ENCODE measurements at places on chromosomes 2 and 18.

DNA sequence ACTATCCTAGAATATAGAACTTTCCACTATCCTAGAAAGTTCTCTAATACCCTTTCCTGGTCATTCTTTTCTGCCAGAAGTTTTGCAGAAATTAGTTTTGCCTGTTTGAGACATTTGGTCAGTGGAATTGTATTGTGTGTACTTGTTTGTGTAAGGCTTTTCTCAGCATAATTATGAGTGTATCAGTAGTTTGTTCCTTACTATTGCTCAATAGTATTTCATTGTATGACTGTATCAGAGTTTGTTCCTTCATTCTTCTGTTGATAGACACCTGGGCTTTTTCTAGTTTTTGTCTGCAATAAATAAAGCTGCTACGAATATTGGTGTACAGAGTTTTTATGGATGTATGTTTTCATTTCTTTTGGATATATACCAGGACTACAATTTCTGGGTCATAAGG, 27.2 kb downstream of the CCDC138 start:
- no peak for DNase-seq

DNA sequence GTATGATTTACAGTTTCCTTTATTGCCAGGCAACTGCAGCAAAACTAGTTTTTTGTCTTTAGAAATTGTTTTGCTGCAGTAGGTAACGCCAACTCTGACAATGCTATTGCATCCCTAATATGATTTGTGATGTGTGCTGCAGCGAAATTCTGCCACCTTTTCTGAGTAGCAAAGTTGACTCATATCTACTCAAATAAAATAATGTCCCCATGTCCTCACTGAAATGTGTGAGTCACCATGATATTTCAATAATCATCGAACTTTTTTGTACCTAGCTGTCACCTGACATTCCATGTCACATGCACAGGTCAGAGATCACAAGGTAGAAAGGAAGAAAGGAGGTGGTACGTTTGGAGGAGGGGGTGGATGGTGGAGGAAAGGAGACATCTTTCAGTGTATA, 205.0 kb downstream of the RAD51AP2 start:
- DNase-seq, result no peak

GRCh38 chr18:9701609-9702349, 6.3 kb upstream of the RAB31 start:
- no peak for DNase-seq

DNA sequence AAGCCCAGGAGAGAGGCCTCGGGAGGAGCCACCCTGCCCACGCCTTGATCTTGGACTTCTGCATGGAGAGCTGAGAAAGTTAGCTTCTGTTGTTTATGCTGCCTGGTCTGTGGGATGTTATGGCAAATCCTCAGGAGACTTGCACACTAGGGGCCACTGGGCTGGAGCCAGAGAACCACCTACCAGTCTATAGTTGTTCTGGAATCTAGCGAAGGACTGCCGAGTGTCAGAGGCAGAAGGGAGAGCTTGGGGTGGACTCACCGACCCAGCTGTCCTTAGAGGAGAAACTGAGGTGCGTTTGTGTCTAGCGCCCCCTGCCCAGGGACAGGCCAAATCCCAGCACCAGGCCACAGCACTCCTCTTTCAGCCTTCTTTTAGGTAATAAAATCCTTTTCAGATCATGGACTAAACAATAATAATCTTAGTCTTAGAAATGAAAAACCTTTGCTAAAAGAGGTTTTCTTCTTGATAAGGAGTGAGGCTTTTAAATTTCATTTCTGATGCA, 398.7 kb upstream of the SALL3 start:
- DNase-seq, result no peak

GRCh38 chr2:121791290-121791689, 35.8 kb downstream of the TSN start:
- no peak for DNase-seq

- no peak for DNase-seq
Observed at GRCh38 chr2:654896-655295, 22.3 kb downstream of the TMEM18 start.

DNA sequence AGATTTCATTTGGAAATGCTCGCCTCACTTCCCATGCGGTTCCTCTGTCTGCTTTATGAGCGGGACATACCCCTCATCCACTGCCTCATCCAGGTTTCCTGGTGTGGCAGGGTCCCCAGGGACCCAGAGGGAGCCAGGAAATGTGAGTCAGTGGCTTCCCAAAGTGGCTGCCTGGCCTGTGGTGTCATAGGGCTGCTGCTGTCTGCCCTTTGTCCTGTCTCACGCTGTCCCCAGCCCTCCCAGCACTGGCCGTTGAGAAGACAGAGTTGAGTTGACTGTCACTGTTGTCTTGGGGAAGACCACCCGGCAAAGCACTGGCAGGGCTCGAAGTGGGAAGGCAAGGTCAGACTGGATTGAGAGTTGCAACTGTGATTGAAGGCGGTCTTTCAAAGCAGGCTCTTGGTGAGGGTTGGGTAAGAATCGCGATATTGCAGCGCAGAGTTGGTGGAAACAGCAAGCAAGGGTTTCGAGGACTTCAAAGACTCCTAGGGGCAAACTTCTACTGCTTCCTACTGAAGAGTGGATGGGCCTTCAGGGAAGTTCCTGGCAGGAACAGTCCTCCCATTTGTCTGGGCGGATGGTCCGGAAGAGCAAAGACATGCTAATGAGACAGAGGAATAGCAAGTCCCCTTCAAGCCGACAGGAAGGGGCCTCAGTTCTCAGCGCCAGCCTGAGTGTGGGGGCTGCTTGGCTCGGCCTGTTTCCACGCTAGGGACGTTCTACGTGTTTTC, 33.9 kb downstream of the RAB31 start:
- DNase-seq, result no peak

DNA sequence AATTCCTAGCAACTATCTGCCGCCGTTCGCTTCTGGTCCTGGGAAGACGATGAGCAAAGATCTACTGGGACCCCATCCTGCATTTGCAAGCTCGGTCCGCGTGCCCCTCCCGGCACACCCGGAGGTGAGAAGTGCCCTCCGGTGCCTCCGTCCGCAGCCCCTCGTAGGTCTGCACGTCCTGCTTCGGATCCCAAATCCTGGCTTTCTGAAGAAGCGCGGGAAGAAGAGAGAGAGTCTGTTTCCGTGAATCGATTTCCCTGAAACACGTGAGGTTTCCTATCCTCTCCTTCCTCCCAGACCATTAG, 5.0 kb upstream of the OSR1 start:
- DNase-seq, result no peak

GRCh38 chr2:46471-47345, at the start of gene FAM110C:
FAM110C (minus strand) TSS chr2:46505; CDS start chr2:46385, 120 bp downstream.
- DNase-seq, result peak; percentile 22

DNA sequence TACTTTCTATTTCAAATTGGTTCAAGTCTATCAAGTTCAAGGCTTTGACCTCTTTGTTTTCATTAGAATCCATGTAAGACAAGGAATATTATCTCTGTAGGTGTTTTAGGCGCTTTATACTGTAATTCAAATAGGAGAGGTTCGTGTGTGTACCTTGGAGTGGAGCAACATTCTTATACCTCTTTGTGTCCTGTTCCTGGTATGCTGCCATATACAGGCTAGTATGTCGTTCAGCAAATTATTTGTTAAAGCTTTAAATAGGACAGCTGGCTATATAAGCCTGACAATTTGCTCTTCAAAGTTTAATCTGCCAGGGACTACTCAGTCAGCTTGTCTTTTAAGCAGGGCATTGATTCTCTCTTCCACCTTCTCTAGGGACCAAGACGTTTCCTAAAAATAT, 31.1 kb upstream of the SPAG16 start:
- no peak for DNase-seq

- DNase-seq, result no peak
Observed at GRCh38 chr2:78251708-78252107, 729.5 kb upstream of the LRRTM4 start.

- no peak for DNase-seq
Observed at GRCh38 chr18:62744076-62744968, 29.0 kb downstream of the PHLPP1 start.

DNA sequence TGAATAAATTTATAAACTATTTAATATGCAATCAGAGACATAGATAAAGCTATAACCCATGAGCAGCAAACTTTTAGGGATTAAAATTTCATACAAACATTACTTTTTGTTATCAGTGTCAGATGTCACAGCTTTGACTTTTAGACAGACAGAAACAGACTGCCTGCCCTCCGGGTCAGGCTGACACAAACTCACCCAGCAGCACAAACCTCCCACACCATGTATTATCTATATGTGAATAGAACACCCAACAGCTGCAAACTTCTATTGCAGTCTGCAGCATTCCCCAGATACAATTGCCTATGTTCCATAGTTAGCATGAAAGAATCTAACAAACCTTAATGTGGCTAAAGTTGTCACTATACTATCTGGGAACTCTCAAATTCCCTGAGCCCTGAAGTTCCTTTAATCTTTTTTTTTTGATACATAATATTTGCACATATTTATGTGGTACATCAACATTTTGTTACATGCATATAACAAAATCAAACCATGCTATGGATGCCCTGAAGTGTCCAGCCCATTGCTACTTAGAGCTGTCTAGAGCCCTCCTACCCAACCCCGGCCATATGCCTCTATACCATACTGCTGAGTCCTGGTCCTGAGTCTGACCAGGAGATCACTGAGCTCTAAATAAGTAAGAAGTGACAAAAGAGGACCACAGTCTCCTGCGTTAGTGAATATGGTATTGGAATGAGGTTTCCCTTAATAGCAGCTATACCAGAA, 214.4 kb downstream of the ZNF385B start:
- no peak for DNase-seq

GRCh38 chr2:58515827-58516573, 274.9 kb upstream of the FANCL start:
- no peak for DNase-seq

GRCh38 chr2:218904176-218904575, 23.5 kb downstream of the WNT10A start:
- DNase-seq, result no peak

DNA sequence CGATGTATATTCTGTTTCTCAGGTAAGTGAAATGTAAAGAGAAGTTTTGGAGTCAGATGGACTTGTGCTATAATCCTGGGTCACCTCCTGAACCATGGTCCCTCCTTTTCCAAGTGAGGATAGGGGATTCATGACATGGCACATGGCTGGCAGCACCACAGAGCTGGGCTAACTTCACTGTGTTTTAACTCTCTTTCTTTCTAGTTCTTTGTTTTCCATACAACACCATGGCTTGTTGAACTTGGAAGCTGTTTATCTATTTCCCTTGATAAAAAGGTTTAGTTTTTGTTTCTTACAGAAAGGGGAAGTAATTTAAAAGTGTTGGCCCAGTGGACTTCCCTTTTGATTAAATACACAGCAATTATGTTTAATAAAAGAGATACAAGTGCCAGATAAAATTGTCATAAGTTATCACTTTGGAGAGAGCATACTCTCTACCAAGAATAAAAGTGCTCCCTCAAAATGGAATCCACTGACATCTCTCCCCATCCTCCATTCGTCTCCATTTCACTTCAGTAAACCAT, 90.4 kb downstream of the PLCL1 start:
- DNase-seq, result no peak

- DNase-seq, result no peak
Observed at GRCh38 chr2:167826906-167827305, 420.5 kb downstream of the STK39 start.

GRCh38 chr2:142020368-142020767, 110.4 kb downstream of the LRP1B start:
- DNase-seq, result no peak

- no peak for DNase-seq
Observed at GRCh38 chr18:39870591-39870990, 2084.4 kb upstream of the PIK3C3 start.

GRCh38 chr2:88845772-88846661, 154.5 kb downstream of the RPIA start:
- no peak for DNase-seq

DNA sequence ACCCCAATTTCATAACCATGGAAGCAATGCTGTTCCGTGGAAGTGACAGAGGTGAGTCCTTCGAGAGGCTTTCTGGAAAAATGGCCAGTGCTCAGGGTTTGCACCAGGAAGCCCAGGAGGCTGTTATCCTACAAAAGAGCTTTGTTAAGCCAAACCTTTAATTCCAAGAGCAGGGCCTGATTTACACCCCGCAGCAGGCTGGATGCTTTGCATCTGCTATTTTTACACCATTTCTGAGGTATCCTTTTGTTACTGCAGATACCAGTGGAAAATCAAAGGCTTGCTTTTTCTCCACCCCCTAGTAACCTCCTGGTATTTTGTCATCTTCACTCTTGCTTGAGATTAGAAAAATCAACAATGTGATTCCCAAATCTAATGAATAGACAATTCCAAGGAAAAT, 380.6 kb downstream of the SOX11 start:
- DNase-seq, result no peak

GRCh38 chr2:73112913-73113854, at the start of gene RAB11FIP5:
RAB11FIP5 (minus strand) TSS chr2:73112948; CDS start chr2:73112777, 171 bp downstream.
- DNase-seq, result peak; percentile 52

- no peak for DNase-seq
Observed at GRCh38 chr18:63255435-63255834, 64.1 kb downstream of the BCL2 start.

DNA sequence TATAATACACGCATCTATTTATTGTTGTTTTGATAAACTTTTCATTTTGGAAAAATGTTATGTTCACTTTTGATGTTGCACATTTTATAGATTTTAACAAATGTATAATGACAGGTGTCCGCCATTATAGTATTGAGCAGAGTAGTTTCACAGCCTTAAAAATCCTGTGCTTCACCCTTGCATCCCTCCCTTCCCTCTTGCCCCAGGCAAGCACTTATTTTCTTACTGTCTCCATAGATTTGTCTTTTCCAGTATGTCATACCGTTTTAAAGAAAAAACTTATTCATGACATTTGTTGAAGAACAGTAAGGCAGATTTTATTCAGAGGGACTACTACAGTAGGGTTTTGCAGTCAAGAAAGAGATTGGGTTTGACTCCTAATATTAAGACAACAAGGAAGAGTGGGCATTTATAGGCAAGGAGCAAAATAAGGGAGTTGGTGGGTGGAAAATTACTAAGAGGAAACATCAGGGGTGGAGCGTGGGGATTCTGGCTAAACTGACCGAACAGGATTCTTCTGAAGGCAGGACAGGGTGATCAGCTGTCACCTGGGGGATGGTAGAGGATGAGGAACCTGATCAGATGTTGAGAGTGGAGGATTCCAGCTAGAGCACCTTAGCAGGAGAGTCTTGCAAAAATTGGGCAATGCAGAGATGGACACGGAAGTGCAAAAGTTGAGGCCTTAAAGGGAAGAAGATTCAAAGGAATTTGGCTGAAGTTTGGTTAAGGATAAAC, 108.8 kb downstream of the NCK2 start:
- no peak for DNase-seq

GRCh38 chr18:6589923-6590322, 139.6 kb upstream of the ARHGAP28 start:
- no peak for DNase-seq

- no peak for DNase-seq
Observed at GRCh38 chr18:13446024-13446423, 227.5 kb downstream of the LDLRAD4 start.

DNA sequence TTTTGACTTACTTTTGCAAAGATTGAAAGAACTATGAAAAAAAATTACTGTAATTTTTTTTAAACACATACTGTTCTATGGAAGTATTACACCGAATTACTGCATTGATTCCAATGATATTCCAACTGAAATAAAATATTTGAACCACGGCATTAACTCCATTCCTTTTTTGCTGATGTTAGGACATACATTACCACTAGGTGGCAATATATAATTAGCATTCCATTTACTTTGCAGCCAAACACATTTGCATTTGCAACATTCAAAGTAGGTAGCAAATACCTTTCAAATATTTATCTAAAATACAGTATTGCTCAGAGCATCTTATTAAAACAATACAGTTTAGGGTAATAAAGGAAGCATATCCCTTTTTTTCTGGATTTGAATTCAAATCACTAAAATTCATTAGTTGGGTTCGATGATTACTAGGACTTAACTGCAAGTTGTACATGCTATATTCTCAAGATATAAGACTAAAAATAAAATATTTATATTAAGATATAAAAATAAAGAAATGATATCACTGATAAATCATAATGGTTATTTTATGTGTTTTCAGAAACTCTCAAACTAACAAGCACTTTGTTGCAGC, 31.3 kb downstream of the LANCL1 start:
- DNase-seq, result no peak

Measured in stimulated activated CD8-positive, alpha-beta memory T cell treated with anti-CD3 and anti-CD28 coated beads, Interleukin-2, amount 100 ng/mL, for 1 hour (primary cell).